ENCODE measurements at places on chromosomes 3 and 15.

DNA sequence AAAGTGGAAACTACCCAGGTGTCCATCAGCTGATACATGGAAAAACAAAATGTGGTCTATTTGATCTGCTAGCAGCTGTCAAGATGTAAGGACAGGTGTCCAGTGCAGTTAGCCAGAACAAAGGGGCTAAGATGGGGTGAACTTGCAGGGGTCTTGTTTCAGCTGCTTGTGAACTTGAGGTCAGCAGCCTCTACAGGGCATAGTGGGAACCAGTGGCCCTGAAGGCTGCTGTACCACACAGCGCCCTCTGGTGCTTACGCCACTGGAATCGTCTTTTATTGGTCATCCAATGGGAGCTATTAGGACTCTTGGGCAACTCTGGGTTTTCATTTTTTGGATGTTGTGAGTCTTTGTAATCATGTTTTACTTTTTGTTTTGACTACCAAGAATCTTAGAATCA lies 62.2 kb upstream of the CTSH start:
- no peak for DNase-seq

DNA sequence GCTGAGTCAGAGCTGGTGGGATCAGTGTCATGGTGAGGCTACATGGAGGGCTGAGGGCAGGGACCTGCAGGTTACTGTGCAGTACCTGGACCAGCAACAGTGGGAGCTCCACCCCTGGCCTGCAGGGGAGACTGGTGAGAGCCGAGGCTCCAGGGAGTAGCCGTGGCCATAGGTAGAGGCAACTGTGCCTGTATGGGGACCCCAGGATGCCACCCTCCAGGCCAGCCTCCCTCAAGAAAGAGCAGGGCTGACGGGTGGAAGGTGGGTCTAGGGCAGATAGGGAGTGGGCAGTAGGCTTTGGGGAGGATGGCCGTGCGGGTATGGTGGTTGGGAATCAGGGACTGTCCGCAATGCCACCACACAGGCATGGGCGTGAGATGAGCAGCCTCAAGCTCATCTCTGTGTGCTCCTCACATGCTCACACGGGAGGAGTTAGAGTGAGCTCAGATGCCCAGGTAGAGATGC lies 35.5 kb downstream of the FBLN2 start:
- DNase-seq, result no peak

DNA sequence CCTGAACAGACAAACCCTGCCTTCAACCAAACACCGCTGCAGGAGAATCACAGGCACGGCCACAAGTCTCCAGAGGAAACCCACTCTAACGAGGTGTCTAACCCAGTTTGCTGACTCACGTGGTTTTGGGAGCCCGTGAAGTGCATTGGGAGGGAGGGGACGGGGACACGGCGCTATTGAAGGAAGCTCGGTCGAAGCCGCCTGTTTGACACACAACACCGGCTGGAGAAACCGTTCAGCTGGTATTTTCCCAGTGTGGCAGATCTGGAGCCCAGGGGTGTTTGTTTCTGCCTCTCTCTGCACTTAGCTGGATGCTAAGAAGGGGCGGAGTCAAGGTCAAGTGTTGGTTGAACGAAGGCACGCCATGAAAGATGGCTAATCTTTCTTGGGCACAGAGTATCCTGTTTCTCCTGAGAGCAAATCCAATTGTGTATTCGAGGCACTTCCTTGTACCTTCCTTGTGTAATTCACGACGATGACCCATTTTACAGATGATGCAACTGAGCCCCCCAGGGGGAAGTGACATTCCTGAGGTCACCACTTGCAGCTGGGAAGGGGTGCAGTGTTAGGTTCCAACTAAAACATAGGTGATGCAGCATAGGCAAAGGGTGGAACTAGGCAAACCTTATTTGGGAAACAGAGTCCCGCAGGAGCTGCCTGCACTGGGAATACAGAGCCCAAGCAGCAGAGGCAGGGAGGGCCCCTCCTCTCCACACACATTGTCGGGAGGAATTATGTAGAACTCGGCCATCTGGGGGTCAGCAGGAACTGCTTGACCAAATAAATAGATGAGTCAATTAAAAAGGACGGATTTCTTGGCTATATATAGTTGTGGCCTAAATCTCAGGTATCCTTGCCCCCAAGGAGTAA lies 22.5 kb downstream of the SLC6A6 start:
- DNase-seq, result no peak

GRCh38 chr15:32659340-32660155 lies 18.0 kb downstream of the SCG5 start:
- DNase-seq, result no peak

- DNase-seq, result no peak
These were observed 27.5 kb downstream of the PLSCR5 start for GRCh38 chr3:146577662-146578061.

DNA sequence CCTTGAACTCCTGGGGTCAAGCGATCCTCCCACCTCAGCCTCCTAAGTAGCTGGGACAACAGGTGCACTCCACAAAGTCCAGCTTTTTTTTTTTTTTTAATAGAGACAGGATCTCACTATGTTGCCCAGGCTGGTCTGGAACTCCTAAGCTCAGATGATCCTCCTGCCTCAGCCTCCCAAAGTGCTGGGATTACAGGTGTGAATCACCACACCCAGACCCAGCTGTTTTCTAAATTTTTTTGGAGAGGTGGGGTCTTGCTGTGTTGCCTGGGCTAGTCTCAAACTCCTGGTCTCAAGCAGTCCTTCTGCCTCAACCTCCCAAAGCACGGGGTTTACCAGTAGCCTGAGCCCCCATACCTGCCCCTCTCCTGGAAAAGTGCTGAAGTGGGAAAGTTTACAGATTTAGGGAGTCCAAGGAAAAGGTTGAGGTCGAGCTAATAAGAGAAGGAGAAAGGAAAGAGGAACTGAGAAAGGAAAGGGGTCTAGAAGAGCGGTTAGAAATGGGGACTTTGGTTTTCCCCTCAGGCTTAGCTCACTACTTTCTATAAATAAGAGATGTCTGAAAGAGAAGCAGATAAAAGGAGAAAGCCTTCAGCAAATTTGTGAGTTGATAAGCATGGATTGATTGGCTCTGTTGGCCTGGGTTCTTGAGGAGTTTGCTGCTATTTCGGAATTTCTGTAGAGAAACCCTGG lies 23.6 kb downstream of the UBE2E1 start:
- no peak for DNase-seq

DNA sequence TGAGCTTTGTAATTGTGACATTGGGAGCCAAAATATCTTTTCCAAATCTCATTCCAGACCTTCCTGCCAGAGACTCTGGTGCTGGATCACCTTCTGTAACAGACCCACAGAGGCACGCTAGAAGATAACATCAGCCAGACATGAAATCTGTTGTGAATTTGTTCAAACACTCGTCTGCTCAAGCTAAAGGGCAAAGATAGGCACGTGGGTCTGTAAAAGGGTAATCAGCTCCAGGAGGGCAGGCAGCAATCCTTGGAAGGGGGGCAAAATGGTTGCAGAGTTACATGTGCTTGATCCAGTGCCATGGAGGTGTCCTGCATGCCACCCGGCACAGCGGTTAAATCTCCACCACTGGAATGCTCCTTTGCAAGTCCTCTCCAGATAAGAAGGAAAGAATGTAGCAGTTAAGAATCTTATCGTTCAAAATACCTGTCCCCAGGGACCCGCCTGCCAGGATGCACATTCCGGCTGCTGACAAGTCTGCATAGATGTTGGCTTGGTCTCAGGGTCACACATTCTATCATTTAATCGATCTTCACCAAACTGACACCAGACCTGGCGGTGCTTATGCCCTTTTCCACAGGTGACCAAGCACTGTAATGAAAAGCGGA lies 74.8 kb downstream of the ADAMTS9 start:
- no peak for DNase-seq

GRCh38 chr15:89814112-89814742 lies 425 bp downstream of the ANPEP start:
- no peak for DNase-seq

DNA sequence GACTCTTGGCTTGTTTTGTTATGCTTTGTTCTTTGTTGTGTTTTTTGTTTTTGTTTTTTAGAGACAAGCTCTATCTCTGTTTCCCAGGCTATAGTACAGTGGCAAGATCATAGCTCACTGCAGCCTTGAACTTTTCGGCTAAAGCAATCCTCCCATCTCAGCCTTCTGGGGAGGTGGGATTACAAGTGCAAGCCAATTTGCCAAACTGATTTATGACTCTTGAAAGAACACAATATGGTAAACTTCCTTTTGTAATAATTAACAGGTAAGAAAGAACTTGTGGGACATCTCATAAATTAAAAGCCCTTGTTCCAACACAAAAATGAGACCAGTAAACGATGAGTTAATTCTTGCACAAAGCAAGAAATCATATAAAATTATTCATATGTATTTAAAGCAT lies 476.3 kb downstream of the MAGI1 start:
- no peak for DNase-seq

DNA sequence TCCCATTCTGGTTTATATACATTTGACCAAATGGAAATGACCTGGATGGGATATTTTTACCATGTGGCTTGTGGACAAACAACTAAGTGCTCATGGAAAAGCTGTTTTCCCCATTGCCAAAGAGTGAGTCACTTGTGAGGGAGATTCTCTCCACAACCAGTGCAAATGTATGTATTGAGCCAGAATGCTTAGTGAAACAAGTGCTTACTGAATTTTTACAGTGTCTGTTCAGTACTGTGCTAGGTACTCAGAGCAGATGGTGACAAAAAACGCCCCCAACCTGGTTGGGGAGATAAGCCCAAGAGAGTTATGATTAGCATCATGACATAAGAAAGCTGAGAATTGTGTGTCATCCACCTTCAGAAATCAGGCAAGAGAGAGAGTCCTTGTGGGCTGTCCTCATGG lies 2.3 kb downstream of the CHP1 start:
- no peak for DNase-seq

DNA sequence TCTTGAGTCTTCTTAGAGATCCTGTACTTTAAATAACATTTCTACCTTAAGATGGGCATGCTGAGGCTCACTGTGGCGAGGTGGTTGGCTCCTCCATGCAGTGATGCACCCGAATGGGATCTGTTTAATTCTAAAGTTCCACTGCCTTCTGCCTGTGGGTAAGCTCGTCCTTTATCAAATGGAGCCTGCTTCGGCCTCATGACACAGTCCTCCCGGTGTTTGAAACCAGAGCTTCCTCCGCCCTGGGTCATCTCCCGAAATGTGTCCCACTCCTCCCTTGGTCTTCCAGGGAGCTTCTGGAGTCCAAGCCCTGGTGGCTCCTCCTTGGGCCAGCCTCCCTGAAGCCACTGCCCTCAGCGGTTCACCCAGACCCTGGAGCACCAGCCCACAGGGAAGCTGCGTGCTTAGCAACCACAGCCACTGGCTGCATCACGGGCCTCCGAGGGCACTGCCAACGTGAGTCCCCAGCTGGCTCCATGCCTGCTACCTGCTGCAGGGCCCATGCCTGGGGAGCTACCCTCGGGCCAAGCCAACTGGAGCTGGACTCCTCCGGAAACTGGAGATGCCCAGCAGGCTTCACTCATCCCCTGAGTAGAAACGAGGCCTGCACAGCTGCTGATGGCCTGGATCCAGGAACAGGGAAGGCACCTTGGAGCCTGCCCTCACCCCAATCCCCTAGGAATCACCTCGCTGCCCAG lies 3.3 kb downstream of the RHCG start:
- DNase-seq, result no peak

GRCh38 chr3:194757647-194758061 lies 72.0 kb downstream of the FAM43A start:
- DNase-seq, result no peak

GRCh38 chr3:171806200-171807128 lies 3.8 kb downstream of the PLD1 start:
- DNase-seq, result no peak

GRCh38 chr3:142929109-142929508 lies 34.4 kb downstream of the PAQR9 start:
- DNase-seq, result peak; percentile 9

- no peak for DNase-seq
These were observed 234.3 kb upstream of the IGF1R start for GRCh38 chr15:98413933-98414546.

- DNase-seq, result no peak
These were observed 61.1 kb downstream of the DUT start for GRCh38 chr15:48392356-48392755.

GRCh38 chr3:187807086-187807862 lies 62.0 kb upstream of the BCL6 start:
- no peak for DNase-seq

DNA sequence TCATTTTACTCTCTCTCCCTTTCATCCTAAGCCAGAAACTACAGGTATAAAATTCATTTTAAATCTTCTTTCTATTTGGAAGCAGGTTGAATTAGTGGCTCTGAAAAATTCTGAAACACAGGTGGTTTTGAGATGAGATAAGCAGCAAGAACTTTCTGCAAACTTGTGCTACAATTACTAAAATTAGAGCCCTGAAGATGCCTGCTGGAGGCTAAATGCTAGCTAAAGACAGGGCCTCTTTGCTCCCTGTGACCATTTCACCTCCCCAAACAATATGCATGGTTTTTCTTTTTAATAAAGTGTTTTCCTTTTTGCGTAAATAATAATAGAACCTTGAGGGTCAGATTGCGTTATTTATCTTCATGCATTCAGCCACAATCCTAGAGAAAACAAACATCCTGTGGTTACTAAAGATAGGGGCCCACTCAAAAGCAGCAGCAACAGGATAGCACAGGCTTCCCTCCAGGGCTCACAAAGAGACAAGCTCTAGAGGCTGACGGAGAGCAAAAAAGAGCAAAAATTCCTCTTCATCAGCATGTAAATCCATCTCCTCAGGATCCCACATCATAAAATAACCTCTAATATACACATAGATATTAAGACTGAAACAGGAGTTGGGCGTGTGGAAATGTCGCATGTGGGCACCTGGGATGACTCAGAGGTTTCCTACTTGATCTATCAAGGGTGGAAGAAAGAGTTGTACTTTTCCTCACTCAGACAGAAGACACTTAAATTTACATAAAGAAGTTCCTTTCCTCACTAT lies 26.5 kb upstream of the CP start:
- DNase-seq, result no peak

- no peak for DNase-seq
These were observed 86.7 kb downstream of the TBC1D5 start for GRCh38 chr3:17655743-17656142.

DNA sequence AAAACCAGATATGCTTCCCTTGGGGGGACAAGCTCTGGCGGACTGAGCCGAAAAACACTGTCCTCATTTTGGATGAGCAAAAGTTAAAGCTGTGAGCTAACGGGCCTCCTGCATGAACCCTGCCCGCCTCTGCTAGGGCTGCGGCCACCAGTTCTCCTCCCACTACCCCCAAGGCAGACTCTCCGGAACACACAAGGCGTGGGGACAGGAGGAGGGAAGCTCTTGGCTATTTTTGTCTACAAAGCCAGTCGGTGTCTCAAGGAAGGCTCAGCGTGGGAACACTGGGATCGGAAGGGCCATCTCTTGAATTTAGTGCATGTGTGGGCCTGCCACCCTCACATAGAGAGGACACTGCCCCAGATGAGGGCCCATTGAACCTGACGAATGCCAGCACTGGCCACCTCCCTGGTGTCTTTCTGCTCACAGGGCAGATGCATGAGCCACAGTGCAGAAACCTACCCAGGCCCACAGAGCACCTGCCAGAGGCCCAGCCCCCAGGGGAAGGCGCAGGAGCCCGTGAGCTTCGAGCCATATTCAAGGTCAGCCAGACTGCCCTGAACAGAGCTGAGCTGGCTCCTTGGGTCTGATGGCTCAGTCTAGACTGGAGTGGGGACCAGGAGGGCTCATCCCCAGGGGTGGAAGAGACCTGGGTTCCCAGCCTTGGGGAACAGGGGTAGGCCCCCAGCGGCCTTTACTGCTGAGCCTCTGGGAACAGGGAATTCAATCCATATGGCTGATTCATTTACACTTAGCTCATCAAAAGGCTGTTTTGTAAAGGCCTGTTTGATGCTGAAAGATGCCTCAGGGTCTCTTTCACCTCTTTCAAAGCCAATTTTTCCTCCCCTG lies 38.3 kb downstream of the HCN4 start:
- no peak for DNase-seq
